Kidney capillary endothelial cell (primary cell): ENCODE measurements at places on chromosomes 2 and 18.
A peak's percentile ranks its signal among the peaks of the same experiment; 100 is the strongest.

GRCh38 chr18:28725876-28726275 is 548.9 kb upstream of the CDH2 start:
- no peak for DNase-seq

DNA sequence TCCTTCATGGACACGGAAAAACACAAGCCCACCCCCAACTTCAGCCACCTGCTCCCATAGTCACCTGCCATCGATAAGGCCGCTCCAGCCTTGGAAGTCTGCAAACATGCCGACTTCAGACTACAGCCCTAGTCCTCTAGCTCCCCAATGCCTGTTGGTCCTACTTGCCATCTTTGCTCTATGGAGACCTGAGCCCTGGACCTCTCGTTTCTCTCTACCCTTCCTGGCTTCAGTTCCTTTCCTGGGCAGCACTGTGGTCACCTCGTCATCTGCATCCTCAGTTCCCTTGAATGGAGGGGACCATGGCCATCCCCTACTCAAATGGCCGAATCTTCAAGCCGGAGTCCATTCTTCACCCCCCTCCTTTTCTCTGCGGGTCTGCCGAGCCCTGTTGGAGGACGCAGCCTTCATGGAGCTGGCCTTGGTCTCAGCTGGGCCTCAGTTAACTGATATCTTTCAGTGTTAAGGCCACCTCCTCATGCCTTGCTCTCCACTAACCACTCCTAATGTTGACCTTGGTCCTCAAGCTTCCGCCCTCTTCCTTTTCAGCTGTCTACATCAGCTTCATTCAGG is 47.7 kb upstream of the GBX2 start:
- DNase-seq, result no peak

DNA sequence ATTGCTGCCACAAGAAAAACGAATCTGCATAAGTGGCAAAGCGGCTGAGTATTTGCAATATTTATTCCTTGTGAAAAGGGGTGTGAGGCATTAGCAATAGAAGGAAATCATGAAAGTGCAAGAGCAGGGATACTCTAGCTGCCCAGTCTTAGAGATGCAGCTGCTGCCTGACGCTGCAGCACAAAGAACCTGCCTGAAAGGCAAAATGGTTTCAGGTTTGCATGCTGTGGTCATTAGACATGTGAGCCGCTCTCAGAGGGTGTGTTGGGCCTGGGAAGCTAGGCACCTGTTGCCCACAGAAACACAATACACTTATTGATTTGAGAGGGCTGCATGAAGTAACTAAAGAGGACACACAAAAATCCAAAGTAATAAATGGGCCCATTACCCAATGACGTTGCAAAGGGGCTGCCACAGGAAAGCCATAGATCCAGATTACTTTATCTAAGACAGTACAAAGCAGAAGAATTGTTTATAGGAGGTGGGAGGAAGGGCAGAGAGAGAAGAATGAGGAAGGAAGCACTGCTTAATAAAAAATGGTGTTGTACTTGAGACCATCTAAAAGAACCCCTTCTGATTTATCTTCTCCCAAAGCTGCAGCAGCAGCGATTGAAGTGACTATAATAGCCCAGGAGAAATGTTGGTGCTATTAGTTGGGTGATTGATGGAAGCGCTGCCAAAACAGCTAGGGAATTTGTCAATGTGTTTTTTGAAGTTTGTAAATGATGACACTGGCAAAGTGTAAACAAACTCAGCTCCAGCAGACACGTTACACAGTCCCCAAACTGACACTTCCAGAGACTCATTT is 492.4 kb upstream of the ACVR2A start:
- DNase-seq, result no peak

DNA sequence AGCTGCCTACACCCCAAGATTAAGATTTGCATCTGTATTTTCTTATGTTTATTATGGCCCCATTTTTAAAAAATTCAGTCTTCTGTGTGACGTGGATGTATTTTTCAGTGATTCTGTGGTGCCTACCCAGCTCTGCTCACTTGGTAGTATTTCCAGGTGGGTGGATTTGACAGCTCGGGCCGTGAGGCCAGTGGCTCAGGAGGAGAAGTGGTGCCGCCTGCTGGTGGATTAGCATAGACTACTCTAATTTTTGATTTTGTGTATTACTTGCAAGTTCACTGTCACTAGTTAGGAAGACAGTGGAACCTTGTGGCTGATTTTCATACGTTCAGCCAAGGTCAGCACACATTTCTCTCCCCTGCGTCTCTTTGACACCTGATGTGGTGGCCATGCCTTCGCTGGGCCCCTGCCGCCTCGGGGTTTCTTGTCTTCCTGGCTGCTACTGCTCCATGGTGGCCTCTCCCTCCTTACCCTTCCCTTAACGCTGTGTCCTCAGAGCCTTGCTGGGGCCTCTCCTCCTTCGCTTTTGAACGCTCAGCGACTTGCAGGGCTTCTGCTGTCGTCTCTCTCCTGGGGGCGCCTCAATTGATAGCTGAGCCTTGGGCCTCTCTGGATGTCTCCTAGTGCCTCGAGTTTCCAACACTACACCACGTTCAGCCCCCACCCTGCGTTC is 89.4 kb downstream of the DGKD start:
- peak; percentile 69 for DNase-seq

DNA sequence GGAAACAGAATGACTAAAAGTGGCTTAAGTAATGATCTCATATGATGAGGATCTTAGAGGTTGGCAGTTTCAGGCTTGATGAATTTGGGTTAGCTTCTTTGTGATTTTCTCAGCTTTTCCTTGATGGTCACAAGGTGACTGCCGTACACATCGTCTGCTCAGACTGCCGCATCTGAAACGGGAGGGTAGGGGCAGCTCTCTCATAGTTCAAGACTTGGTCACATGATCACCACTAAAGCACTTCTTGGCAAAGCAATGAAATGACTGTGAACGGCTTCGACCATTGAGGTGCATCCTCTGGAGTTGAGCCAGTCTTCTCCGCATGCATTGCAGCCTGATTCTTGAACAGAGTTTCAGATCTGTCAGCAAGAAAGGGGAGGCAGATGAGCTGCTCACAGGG is 43.8 kb downstream of the LPIN1 start:
- no peak for DNase-seq

- no peak for DNase-seq
These were observed 532.7 kb upstream of the FSHR start for GRCh38 chr2:49686897-49687442.

GRCh38 chr2:283996-284794 is 3.7 kb downstream of the ALKAL2 start:
- DNase-seq, result no peak

DNA sequence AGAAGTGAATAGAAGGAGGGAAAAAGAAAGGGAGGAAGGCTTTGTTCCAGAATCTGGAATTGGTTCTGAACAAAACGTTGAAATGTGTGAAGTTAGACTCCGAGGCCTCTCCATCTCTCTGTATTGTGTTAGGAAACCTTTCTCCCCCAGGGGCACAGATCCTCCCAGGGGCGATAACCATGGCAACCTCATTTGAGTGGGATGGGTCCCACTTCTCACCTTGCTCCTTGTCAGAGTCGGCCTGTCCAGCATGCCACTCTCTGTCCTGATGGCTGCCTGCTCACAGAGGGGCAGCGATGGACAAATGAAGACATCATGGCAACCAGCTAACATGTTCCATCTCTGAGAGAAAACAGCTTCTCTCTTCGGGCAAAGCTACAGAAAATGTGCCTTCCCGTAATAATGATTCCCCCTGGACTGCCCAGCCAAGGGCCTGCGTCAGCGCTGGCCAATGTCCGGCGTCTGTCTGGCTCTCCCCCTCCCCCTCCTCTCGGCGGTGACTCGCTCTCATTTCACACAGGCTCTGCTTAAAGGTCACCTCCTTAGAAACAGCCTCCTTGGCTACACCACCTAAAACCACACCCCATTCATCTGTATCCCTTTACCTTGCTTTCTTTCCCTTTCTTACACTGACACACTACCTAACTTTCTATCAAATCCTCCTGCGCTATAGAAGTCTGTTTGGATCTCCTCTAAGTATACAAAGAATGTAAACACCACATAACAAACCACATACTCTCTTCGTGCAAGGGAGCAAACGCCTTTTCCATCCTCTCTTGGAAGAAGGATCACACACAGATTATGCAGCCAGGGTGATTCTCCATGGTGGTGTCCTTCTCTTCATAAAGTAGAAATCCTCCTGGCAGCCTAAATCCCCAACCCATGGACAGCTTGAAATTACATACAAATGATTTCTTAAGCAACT is 32.1 kb upstream of the TTC39C start:
- peak; percentile 50 for DNase-seq

DNA sequence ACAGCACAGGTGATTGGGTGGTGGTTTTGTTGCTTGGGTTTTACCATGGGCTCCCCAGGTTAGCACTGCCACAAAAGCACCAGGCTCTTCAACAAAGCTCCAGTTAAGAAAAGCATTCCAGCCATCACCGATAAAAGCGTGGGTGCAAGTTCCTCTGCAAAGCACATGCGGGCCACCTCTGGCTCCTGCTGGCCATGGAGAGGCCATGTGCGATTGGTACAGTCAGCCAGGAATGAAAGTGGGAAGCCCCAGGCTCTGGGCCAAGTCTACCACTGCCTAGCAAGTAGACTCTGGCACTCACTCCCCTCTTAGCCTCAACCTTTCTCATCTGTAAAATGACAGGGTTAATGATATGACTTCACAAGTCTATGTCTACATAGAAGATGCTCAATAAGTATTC is 36.0 kb downstream of the BCL11A start:
- DNase-seq, result no peak

DNA sequence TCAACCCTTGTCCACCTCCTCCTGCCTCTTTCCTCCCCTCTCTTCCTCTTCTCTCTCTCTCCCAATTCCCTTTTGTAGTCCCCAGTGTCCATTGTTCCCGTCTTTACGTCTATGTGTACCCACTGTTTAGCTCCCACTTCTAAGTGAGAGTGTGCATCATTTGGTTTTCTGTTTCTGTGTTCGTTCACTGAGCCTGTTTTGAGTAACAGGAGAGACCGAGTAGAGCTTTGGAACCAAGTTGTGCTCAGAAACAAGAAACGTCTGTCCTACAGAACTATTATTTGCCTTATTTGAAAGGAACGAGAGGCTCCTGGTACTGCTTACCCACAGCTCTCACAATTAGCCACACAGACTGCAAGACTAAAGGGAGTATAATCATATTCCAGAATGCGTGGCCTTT is 50.1 kb upstream of the MAPRE2 start:
- no peak for DNase-seq

DNA sequence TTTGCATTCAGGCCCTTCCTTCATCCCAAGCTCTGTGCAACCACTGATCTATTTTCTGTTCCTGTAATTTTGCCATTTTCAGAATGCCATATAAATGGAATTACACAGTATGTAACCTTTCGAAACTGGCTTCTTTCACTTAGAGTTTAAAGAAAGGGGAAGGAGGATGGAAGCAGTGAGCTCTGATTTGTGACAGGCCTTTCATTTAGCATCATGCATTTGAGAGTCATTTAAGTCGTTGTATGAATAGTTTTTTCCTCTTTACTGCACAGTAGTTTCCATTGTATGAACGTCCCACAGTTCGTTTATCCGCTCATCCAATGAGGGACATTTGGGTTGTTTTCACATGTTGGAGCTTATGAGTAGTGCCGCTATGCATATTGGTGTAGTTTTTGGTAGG is 67.0 kb downstream of the LBH start:
- no peak for DNase-seq

- DNase-seq, result peak; percentile 22
These were observed 63.7 kb downstream of the BABAM2 start for GRCh38 chr2:27954221-27954673.

DNA sequence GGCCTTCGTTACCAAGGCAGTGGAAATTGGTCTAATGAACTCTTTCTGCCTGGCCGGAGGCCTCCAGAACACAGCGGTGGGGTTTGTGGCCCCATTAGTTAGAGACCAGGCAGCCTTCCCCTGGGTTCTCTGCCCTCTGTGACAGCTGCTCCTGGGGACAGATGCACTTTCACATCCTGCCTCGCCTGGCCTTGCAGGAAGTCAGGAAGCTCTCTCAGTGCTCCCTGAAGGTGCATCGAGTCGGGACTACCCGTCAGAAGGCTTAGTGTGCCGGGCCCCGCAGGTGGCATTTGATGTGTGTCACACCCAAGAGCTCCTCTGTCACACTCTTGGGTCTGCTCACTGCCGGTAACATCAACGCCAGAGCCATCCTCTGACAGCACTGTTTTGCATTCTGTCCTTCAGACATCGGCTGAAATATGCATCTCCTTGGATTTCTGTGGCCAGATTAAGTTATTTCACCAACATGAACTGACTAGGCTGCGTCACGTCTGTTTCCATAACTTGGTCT is 158.3 kb downstream of the LDLRAD4 start:
- no peak for DNase-seq

- peak; percentile 59 for DNase-seq
These were observed 261.0 kb downstream of the NYAP2 start for GRCh38 chr2:225660262-225661131.

- DNase-seq, result no peak
These were observed 34.3 kb downstream of the MAL start for GRCh38 chr2:95059656-95060370.

DNA sequence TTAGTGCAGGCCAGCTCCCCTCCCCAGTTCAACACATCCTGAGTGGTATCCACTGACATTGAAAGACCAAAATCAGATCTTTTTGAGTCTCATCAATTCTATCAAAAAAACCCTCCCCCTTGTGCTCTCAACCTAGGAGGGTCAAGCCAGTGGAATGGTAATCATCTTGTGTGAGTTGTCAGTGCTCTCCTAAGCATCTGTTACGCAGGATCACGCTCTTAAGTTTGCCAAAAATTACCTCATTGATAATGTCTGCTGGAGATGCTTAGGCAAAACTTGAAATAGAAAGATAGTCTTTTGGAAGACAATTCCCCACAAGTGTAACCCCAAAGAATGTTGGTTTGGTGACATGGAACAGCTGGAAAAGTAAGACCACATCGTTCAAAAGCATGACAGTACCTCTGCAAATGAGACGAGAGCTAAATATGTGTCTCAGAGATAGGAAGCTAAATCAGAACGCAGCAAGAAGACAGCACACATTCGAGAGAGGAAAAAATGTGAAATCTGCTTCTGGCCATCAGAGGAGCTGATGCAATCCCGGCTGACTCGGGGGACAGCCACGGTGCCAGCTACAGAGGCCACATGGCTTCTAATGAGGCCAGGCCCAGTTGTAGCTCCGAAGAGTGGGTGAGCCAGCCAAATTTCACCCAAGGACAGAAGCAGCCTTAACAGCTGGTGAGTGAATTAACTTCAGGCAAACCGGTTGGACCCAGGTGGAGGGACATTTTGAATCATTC is 753.9 kb downstream of the RNF144A start:
- DNase-seq, result no peak

DNA sequence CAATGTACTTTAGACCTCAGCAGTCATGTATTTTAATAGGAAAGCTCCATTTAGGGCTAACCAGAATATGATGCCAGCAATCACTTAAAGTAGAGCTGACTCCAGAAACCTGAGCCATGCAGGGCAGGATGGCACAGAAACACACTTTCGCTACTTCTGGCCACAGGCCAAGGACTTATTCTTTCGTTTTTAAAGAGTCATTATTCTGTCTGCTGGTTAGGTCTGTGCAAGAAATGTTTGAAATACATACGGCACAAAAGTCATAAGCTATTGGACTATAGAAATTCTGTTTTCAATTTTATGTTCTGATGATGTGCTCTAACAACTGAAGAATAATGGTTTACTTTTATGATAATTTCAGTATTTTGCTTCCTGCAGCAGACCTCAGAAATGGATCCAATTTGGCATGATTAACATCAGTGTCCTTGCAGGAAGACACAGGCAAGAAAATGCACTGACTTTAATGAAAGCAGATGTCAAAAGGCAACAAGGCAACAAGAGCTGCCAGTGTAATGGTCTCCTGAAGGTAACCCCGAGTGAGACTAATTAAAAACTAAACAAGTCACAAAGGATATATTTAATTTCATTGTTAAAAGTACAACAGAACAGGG is 114.4 kb upstream of the CHRNA1 start:
- peak; percentile 33 for DNase-seq

GRCh38 chr18:39371996-39372395 is 1806.4 kb upstream of the CELF4 start:
- no peak for DNase-seq
